ENCODE measurements at places on chromosomes 6 and 20.
A peak's percentile ranks its signal among the peaks of the same experiment; 100 is the strongest.

DNA sequence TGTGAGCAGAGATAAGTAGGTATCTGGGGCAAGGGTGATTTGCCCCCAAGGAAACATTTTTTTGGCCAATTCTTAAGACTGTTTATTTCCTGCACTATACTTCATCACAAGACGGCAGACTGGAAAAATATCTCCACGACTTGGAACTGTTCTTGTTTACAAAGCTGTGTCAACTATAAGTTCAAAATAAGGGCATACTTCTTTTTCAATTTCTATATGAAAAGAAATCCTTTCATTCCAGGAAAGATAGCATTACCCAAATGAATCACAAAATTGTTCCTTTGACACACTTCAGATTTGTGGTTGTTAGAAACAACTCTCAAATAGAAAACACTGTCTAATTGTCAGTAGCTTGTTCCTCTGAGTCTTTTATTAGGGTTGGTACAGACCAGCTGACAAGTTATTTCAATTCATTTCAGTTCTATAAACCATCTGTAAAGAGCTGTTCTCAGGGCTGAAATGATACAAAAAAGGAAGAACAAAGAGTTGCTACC, 212.9 kb upstream of the PRDM1 start:
- DNase-seq: no peak

DNA sequence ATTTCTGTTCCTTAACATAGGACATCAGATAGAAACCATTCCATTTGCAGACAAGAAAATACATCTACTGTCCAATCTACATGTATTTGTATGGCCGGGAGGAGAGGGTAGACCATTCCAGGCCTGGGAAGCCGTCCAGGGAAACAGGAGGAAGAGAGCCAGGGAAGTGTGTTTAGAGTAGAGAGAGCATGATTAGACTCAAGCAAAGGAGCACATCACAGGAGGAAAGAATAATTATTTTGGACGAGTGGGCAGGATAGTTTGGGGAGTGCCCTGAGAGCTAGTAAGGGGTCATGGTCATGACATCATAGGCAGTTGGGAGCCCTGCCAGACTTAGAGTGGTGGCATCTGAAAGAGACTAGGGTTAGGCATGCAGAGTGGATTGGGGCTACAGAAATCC, 250.0 kb downstream of the HIVEP2 start:
- no peak for DNase-seq

DNA sequence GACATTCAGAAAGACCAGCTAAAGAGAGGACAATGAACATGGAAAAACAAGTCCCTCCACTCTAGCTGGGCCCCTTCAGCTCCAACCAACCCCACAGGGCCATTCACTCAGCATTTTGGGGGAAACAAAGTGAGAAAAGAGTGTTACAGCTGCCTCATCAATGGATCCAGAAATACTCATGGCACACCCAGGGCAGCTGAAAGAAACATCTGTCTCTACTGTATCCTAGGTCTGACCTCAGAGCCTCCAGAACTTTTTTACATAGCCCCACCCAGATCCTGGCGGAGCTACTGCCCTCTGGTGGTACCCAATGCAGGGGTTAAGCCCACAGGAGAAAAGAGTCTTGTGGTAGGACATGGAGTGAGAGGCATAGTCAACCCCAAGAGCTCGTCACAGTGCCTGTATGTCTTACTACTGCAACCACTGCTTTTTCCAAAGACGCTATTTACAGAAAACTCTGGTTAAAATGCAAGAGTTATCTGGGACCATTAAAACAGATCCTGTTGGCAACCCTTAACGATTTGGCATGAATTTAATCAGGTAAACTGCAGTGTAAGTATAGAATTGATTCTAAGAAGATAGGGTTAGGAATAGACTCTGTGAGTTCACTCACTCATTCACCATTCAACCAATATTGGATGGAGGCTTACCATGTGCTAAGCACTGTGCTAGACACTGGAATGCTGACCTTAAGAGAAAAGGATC, 37.4 kb upstream of the FAM83C start:
- DNase-seq: no peak

GRCh38 chr6:123448306-123448884, 188.4 kb downstream of the TRDN start:
- no peak for DNase-seq

GRCh38 chr6:20377623-20378265, 23.9 kb upstream of the E2F3 start:
- peak; percentile 86 for DNase-seq

GRCh38 chr20:44962483-44962882, 2.3 kb upstream of the TOMM34 start:
- DNase-seq: no peak

DNA sequence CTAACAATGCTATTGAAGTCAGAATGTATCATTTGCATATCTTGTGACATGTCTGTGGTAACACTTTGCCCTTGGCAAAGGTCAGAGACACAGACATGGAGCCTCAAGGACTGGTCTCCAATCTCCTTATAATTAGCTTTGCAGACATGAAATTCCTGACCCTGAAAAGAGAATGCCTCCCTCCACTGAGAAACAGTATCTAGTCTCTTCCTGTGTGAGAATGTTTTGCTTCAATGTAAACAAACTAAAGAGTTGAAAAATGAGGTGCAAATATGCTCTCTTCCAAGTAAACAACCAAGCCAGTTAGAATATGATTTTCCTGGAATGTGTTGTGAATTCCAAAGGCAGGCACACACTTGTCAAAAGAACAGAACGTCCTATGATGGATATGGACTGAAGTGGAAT, 407.1 kb upstream of the MARCKS start:
- DNase-seq: no peak

GRCh38 chr6:149729824-149730223, 11.9 kb upstream of the LATS1 start:
- DNase-seq: no peak

- peak; percentile 34 for DNase-seq
These were observed 567 bp upstream of the FNDC11 start for GRCh38 chr20:63553251-63553932.

GRCh38 chr20:47358039-47358671, 1.7 kb upstream of the ZMYND8 start:
- DNase-seq: no peak

GRCh38 chr20:59205044-59205443, 41.4 kb downstream of the ZNF831 start:
- no peak for DNase-seq

GRCh38 chr20:64160526-64161355, 3.5 kb upstream of the MYT1 start:
- DNase-seq: no peak

DNA sequence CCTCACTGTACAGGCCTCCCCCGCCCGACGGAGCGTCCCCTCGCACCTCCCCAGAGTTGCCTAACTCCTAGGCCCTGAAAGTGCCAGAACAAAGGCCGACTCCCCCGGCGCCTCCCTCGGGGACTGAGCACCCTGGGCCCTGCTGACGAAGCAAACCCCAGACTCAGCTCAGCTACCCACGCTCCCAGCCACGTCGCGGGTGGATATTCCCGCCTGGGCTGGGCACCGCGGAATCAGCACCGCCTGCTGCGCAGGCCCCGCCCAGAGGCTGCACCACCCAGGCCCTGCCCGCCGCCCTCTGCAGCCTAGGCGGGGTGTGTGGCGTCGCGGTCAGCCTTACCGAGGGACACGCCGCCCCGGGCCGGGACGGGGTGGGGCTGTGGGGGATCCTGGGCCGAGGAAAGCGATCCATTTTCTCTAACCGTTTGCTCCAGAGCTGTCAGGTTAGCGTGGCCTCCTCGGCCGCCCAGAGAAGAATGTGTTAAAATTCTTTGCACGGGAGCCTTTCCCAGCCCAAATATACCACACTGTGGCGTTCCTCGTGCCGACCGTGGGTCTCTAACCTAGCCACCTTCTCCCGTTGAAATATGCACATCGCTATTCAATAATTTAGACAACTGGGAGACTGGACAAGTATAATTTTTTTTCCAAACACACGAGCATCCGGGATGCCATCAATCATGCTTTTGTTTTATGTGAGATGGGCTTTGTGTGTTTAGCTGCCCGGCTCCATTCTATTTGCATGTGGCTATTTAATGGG, 31.4 kb downstream of the TFAP2A start:
- no peak for DNase-seq

DNA sequence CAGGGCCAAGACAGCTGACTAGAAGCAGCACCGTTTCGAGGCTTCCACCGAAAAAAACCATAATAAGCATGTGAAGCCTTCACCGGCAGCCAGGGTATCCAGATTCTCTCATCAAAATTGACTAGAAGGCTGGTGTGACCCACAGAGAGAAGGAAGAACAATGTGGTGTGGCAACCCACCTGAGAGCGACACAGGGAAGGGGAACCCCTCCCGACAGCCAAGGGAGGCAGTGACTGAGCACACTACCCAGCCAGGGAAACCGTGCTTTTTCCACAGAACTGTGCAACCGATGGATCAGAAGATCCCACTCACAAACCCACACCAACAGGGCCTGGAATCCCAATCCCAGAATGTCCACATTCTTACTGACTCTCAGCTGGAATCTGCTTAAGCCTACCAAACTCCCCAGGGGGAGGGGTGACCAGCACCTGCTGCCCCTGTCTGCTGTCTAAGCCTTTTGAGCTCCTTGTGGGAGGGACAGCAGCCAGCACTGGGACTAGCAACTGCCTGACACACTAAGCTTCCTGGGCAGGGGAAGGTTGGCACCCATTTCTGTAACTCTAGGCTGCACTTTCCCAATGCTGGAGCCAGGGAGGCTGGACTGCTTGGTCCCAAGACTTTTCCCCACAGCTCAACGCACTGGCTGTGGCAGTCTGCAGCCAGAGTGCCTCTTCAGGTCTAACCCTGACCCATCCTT, 231.9 kb upstream of the FAM83B start:
- no peak for DNase-seq

GRCh38 chr6:121210943-121211342, 123.3 kb downstream of the TBC1D32 start:
- no peak for DNase-seq

GRCh38 chr6:291697-292505, at the start of gene DUSP22:
TSS of gene DUSP22 (plus strand) at chr6:292487. CDS start at chr6:292540, 53 bp downstream.
- peak; percentile 71 for DNase-seq

DNA sequence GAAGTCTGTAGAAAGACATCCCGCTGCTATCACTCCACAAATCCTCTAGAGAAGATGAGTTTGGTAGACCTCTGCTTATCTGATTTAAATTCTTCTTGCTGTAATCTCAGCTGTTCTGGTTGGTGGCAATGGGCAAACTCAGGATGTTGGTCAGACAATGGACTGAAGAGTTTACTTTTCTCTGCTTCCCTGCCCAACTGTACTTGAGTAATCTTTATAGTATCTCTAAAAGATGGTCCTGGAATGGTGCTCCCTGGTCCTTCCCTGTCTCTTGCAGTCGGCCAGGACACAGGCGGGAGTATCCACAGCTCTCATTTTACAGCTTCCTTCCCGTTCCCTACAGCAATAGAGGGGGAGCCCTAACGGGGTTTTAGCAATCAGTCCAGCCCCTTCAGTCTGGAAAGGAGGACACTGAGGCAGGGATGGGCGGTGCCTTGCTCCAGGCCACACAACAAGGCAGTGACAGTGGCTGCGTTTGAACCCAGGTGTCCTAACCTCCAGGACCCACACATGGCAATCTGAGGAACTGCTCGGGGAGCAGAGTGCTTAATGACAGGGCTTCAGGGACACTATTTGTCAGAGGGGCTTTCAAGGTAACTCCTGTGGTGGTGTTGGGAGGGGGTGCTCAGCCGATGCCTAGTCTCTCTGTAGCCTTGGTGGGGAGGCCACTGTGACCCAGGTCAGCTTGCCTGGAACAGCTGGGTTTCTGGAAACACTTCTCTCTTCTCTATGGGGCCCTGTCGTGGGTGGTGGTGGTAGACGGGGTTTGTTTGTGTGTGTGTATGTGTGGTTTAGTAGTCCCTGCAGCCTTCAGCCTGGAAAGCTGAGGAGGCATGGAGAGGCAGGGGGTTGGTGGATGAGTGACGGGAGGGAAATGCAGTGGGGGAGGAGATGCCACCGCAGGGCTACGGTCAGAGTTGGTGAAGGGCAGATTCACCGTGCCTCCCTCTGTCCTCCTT, 9.5 kb upstream of the VEGFA start:
- DNase-seq: no peak

- DNase-seq: no peak
These were observed 103.9 kb downstream of the TTLL2 start for GRCh38 chr6:167428664-167429333.

GRCh38 chr6:161727083-161727833, 453.4 kb upstream of the AGPAT4 start:
- no peak for DNase-seq

DNA sequence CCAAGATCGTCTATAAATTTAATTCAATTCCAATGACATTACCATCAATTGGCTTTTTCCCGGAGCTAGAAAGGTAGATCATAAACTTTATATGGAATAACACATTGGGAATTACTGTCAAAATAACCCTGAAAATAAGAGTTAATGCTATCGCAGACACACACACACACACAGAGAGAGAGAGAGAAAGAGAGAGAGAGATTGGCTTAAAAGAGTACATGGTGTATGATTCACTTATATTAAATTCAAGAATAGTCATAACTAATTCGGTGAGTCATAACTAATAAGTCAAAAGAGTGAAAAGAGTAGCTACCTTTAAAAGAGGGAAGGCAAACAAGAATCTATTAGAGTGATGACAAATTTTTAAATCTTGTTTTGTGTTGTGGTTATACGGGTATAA, 425.5 kb downstream of the TBC1D32 start:
- no peak for DNase-seq

DNA sequence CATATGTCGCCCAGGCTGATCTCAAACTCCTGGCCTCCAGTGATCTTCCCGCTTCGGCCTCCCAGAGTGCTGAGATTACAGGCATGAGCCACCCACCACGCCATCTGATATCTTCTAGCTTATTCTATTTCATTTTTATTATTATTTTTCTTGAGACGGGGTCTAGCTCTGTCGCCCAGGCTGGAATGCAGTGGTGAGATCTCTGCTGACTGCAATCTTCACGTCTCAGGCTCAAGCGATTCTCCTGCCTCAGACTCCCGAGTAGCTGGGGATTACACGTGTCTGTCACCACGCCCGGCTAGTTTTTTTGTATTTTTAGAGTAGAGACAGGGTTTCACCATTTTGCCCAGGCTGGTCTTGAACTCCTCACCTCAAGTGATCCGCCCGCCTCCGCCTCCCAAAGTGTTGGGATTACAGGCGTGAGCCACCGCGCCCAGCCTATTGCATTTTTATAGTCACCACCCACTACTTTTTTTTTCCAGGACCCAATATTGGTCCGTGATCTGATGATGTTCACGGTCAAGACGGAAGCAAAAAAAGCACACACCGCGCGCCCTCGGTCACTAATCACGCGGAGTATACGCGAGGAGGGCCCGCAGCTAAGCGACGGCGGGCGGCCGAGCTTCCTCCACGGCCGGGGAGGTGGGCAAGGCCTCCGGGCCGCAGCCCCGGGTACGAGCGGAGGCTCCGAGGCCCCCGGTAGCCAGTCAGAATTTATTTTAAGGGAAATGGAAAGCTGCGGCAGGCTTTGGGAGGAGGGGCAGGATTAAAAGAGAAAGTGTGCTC, 1.1 kb upstream of the LSM14B start:
- peak; percentile 48 for DNase-seq
